NCI-H345 (cell line): ENCODE measurements at places on chromosomes 5 and 9.

DNA sequence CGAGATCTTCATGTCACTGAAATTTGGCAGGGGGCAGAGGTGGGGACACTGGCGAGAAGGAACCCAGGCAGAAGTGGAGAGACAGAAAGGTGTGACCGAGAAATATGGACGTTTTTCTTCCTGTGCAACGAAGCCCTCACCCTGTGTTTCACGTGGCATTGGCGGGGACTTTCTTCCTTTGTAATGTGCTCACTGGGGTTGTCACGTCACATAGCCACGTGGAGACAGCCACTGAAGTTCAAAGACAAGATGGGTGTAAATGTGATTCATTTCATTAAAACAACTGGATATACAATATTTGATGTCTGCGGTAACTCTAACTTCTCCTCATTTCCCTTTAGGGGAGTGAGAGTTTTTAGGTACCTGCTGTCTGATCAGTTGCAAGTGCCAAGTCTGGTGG lies 225.7 kb downstream of the FSTL4 start:
- no peak for DNase-seq

- DNase-seq, result no peak
Observed at GRCh38 chr5:173984218-173984617, 4.8 kb upstream of the C5orf47 start.

DNA sequence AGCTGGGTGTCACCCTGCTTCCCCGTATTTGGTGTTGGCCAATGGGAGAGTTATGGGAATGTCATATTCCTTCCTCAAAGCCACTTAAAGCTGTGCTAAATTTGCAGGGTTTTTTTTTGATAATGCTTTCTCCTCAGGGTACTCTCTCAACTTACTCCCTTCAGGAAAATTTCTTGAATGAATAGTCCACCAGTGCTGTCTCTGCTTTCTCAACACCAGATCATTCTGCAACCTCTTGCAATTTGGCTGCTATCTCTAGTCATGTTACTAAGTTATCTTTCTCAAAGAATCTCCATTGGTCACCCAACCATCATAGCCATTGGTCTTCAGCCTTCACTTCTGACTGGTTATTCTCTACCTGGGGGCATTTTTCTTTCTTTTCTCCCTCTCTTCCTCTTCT lies 13.4 kb upstream of the TNFAIP8 start:
- no peak for DNase-seq

DNA sequence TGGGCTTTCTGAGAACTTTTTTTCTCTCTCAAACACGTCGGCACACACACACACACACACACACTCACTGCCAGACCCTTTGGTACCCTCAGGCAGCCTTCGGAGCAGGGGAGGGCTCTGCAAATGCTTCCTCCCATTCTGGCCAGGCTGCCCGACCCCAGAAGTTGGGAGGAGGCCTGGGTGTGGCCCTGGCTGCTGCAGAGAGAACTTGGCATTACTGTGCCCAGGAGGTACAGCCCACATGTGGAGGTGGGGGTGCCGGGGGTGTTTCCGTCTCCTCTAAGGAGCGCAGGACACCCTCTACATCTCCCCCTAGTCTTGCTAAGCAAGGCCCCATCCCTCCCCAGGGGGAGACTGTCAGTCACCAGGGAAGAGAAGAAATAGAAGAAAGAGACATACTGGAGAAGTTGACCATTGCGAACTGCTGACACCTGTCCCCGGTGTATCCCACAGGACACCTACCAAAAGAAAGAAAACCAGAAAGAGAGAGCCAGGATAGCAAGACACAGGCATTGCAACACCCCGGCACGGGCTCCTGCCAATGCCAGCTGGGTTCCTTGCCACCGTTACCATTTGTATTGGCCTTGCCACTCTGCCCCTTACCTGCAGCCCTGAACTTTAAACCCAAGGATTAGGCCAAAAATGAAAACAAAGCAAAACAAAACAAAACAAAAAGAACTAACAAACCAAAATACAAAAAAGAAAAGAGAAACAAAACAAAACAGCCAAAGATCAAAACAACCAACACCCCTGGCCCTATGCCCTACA lies 69.3 kb downstream of the PSD2 start:
- DNase-seq, result no peak

- DNase-seq, result peak; percentile 18
Observed at GRCh38 chr5:14016549-14016948, 72.1 kb upstream of the DNAH5 start.

DNA sequence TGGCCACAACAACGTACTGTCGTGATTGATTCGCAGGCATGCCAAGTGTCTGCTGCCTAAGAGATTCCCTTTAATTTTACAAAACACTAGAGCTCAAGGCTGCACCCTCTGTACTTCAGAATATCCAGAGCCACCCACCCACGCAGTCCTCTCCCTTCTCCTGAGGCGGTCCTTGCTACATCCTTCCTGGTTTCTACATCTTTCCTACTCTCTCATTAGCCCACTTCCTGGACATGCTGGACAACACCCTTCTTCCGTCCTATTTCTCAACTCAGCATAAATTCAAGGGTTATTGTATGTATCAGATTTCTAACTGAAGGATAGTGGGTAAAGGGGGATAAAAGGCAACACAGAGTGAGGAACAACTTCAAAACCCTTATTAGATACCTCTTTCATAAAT lies 148.4 kb upstream of the MAP3K1 start:
- DNase-seq, result no peak

DNA sequence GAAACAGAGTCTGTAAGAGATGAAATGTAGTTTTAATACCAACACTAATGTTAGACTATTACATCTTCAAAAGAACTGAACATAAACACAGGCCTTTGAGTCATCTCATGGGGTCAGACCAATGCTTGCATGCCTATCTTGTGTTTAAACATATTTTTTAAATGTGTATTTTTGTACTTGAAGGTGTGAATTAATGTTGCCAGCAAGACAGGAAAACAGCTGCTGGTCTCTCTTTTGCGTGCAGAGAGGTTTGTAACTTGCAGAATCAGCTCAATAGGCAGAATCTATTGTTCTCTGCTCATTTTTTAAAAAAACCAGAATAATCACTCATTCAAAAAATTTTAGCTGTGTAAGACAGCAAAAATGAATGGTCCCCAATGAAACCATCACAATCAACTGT lies 180.2 kb downstream of the ALDH1A1 start:
- DNase-seq, result no peak
